ENCODE measurements at places on chromosomes 1 and 21.
A peak's percentile ranks its signal among the peaks of the same experiment; 100 is the strongest.

DNA sequence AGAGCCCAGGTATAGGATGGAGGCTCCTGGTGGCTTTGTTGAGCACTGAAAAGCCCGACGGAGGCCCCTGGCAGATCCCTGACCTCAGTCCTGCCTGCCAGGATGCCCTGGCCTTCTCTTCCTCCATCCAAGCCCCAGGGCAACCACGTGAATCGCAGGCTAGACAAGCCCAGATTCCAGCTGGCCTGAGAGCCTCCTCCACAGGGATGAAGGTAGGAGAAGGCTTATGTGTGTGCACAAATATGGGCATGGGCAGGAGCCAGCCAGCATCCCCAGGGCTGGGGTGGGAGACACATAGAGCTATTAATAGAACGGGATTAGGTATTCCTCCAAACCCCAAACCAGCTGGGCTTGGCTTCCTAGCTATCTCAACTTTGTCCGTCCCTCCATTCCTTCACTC lies 4.0 kb upstream of the EXTL1 start:
- DNase-seq = no peak

DNA sequence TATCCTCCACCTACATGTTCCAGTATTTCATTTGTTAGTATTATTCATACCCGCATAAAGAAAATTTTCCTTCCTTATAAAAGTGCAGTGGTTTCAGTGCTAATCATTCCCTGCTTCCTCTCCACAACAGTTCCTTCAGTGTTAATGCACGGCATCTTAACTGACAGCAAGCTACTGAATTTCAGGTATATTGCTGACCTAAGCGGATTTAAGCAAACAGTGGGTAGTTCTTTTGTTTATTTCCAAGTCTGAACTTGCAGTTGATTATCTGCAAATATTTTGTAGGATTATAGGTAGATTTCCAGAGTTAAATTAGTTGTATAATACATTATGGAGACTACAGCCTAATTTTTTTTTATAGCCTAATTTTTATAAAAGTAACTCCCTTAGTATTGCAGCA lies 15.1 kb upstream of the DR1 start:
- no peak for DNase-seq

DNA sequence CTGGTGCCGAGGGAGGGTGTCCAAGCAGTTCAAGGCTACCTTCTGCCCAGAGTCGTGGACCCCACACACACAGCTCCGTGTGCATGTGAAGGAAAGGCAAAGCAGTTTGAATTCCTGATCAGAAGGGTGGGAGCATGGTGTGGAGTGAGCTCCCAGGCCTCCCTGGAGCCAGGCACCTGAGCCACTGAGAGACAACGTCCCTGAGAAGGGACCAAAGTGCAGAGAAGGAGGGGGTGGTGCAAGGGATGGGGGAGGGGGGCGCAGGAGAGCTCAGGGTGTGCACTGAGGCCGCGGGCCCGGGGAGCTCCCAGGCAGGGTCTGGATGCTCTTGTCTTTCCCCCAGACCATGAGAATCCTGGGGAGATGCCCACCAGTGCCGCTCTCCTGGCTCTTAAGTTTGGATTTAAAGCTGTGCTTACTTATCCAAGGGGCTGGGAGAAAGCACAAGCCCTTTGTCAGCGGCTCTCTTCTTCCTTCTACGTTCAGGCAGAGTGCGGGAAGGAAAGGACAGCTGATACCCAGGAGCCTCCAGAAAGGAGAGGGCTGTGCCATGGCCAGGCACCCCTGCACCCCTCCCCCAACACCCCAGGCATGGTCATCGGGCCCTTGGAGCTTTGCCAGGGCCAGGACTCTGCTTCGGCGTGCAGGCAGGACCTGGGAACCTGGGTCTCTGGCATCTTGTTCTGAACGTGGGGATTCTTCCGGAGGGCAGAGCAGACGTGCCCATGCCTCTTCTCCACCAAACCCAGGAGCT lies 24.1 kb downstream of the ACTA1 start:
- DNase-seq = no peak

GRCh38 chr1:38336961-38337360 lies 290.4 kb upstream of the POU3F1 start:
- DNase-seq = no peak

- no peak for DNase-seq
Observed at GRCh38 chr21:41783476-41784180, 16.8 kb upstream of the RIPK4 start.

DNA sequence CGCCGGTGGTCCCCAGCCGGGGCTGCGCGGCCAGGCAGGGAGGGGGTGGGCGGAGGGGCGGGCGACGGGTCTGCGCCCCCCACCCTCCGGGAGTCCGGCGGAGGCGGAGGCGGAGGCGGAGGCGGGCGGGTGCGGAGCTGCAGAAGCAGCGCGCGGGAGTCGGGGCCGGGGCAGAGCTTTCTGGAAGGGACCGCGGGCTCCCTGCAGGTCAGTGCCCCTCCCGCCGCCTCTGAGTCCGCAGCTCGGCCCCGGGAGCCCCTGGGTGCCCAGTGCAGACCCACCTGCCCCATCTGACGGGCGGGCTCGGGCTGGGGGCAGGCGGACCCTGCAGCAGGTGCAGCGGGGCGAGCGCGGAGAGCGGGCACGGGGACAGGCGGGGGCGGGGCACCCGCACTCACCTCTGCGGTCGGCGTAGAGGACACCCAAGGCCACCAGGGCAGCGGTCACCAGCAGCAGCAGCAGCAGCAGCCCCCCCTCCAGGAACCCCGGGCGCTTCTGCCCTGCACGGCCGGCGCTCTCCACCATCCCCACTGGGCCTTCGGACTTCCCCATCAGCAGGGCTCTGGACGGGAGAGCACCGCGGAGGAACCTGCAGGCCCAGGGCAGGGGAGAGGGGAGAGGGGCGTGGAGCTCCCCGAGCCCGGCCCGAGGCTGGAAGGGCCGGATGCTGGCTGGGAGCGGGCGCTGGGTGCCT lies 3.7 kb downstream of the MMEL1 start:
- DNase-seq = no peak

DNA sequence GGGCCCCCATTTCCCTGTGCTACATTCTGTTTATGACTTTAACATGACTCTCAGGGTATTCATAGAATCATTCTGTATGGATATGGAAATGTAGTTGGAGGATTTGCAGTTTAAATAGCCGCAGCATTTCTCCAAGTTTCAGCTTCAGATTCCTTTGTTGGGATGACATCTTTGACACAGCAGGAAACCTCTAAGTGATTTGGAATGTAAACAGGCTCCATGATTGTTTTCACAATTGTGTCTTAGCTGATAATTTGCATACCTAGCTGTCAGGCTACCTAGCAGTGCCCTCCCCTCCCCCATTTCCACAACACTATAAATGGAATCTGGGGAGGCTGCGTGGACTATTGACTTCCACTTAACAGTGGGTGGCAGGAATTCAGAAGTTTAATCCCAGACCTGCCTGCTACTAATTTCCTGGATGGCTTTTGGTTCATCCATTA lies 290.2 kb downstream of the HLX start:
- DNase-seq = no peak

- DNase-seq = peak; percentile 42
Observed at GRCh38 chr1:234920843-234921140, 207.8 kb downstream of the TOMM20 start.

DNA sequence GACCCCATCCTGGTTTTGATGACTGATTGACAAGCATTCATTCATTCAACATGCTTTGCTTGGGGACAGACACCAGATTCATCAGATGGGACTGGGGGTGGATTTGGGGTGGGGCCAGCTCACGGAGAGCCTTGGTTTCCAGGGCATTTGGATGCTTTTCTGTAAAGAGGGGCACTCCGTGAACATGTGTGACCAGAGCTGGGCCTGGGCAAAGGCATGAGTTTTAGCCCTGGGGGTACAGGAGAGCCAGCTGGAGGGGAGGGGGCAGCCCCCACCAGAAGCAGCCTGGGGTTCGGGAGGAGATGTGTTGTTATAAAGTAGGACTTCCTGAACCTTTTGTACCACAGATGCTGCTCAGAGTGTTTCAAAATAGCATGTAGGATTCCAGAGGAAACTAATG lies 99.7 kb downstream of the RIPK4 start:
- no peak for DNase-seq

- DNase-seq = no peak
Observed at GRCh38 chr1:83706354-83706938, 292.5 kb downstream of the TTLL7 start.

DNA sequence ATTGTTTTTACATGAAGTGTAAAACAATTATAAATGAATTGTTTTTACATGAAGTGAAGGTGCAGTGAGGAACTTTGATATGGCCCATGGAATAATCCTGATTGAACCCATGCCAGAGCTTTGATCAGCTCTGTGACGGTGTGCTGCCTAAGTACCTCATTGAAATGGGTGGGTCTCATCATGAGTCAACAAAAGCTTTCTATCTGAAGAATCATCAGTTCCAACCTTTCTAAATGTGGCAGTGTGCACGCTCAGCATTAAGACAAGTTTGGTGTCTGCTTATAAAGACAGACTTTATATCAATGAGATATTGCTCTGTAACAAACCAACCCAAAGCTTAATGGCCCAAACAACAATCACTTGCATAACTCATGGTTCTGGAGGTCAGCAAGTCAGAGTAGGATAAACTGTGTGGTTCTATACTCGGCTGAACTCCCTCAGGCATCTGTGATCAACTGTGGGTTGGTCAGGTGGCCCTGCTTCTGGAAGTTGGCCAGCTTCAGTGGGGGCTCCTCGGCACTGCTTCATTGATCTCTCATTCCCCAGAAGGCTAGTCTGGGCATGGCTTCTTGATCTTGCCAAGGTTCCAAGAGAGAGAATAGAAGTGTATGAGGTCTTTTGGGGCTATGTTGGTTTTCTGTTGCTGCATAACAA lies 258.0 kb downstream of the LTN1 start:
- no peak for DNase-seq

DNA sequence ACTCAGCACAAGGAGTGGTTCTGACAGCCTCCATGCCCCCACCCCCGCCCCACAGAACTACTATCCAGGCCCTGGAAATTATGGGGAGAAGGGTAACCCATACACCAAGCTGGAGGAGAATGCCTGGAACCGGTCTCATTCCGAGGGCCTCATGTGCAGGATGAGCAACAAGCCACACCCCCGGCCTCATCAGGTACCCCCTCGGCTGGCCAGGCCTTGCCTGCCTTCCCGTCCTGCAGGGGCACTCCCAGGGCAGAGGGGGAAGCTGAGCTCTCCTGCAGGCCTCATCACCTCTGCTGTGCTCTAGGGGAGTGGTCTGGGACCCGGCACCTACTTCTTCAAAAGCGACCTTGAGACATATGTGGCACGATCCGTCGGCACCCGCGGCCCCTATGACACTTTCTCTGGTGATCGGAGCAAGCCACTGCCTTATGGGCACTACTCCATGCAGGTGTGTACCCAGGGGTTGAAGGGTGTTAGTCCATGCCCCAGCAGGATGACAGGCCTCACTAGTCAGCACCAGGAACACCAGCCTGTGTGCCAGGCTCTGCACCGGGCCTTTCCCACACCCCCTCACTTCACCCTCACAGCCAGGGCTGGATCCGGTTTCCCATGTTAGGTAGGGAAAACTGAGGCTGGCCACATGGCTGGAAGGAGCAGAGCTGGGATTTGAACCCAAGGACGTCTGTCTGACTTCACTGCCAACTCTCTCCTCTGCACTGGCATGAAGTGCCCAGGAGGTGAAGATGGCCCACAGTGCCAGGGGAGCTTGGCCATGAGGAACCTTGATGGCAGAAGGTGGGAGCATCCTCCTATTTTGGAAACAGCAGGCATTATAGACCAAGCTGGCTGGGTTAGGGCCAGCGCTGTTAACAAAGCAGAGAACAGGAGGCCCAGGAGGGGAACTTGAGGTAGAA lies 10.9 kb upstream of the TTC22 start:
- peak; percentile 44 for DNase-seq

DNA sequence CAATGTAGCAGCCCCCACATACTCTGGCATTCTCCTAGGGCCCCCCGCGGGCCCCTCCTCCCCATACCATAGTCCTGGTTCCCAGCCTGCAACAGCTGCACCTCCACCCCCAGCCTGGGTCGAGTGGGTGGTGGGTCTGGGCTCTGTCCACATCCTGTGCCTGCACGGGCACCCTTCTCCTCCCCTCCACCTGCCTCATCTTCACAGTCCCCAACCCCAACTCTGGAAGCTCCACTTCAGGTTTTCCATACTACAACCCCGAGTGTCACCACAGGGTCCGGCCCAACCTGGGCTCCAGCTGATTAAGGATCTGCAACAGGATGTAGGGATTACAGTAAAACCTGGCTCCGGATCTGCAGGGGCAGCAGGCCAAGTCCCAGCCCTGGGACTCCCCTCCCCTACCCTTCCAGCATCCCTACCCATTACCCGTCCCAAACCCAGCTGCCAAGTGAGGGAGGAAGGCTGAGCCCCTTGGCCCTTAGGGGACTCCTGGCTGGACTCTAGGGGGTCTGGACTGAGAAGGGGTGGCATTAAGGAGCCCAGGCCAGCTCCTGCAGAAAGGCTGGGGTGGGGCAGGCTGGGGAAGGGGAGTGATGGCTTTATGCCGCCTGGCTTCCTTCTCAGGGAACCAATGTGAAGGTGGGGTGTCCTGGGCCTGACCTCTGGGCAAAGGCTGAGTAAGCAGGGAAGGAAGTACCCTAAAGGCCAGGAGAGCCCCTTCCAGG lies 116.8 kb downstream of the CASZ1 start:
- no peak for DNase-seq

DNA sequence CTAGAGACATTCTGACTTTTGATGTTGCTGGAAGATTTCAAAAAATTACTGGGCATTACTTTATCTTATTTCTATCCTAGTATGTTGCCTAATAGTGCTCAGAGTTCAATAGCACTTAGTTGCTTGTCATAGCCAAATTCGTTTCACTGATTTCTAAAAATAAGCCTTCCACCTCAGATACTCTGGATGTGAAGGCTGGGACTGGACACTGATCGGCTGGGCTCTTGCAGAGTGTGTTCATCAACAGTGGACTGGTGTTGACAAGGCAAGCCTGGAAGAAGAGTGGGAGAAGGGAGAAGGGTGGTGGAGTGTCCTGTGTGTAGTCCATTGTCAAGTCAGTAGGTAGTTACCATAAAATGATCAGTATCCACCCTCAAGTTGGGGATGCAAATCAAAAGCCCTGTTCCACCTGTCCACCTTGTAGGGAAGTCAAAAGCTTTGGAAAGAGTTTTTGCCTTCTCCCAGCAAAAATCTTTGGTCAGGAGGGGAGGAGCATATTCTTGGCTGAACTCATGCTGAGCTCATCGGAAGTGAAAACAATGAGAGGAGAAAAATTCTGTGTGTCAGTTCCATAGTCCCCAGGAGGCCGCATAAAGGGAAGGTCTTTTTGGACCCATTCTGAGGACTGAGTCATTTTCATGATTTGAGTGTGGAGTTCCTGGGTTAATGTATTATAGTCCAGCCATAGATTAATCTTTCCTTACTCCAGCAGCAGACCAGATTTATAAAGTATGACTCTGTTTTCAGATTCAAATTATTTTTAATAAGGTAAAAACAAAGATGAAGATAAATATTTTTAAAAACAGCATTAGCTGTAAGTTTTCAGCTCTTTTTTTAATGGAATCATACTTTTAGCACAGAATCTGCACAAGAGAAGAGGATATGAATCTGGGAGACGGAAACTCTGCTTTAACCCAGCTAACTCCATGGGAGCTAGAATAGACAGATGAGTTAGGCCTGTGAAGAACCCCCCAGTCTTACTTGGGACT lies 99.5 kb upstream of the BMP8A start:
- no peak for DNase-seq

- DNase-seq = no peak
Observed at GRCh38 chr1:98399218-98399617, 262.3 kb upstream of the SNX7 start.
